Liver (tissue), 10 donors: ENCODE measurements at places on chromosomes 2 and 18. TPM values are rescaled to one million over a fixed set of nuclear protein-coding genes. Genes with fewer than 3 reads are reported as not detected.

The FBXO15 gene
- total RNA-seq: 0.50 TPM

The GPATCH11 gene
- total RNA-seq: 4.9 TPM

The UCN gene
- 0.25 TPM for total RNA-seq

The NDC80 gene
- 0.08 TPM for total RNA-seq

The COLEC11 gene
- 62.7 TPM for total RNA-seq

The IL1B gene
- 1.0 TPM for total RNA-seq
